ENCODE measurements at places on chromosomes 16 and 17.

DNA sequence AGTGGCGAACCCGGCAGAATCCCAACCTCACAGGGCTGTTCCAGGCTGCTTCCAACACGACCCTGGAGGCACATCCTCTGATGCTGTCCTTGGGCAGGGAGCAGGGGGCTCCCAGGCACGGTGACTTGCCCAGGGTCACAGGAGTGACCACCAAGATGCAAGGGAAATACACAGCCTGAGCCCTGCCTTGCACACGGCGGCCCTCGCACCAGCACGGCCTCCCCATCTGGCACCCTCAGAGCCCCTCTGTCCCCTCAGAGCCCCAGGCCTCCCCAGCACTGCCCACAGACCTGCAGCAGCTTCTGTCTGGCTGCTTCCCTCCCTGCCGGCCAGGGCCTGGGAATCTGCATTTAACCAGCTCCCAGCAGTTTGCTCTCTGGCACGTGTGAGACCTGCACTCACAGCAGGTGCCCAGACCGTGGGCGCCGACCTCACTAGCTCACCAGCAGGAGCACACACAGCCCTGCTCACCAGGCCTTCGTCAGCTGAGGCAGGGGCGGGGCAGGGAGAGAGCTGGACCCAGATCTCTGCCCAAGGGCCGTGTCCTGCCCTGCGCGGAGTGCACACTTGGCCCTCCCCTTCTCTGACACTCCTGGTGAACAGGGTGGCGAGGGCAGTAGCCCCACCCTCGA lies 29.7 kb upstream of the ZC3H18 start:
- DNase-seq, result no peak

DNA sequence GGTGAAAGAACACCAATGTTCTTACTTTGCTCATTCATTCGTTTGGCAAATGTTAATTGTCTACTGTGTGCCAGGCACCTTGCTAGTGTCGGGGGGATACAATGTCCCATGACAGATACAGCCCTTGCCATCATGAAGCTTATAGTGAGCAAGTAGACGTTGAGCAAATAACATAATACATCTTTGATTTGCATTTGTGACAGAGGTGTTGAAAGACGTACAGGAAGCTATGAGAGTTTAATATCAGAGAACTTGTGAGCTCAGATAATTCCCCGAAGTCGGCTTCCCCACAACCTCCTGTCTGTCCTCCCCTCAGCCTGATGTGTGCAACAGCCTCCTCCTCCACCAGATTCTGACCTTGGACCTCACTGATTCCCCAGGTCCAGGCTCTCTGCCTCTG lies 138.0 kb upstream of the SDK2 start:
- no peak for DNase-seq

DNA sequence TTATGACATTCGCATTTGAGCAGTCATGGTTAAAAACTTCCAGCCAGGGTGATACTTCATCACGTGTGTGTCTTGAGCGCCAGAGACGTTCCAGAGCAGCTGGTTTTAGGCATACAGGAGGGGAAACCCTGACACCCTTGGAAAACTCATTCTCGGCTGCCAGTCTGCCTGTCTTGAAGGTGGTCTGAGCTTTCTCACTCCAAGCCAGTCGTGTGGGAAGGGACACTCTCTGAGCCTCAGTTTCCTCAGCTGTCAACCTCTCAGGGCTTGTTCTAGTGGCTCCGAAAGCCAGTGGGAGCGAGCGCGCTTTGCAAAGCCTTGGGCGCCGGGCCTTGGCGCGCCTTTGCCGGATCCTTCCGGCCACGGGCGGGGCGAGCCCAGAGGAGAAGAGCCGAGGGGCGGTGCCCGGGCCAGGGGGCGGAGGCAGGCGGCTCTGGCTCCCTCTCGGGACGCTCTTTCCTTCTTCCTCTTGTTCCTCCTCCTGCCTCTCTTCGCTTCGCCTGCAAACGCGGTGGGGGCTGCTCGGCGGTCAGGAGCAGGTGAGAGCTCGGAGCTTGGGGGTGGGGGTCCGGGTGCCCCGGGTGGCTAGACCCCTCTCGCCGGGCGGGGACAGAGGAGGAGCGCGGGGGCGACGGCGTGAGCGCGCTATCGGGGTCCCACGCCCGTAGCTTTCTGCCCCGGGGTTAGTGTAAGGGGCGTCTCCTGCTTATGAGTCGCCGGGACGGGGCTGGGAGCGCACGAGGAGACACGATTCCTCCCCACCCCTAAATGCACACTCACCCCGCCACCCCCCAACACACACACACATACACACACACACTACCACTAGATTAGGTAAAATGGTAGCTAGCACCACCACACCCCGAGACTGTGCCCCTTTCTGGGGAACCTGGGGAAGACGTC lies at the start of gene LDAF1:
LDAF1 (plus strand) TSS at position 467 of the 903 bp plus-strand sequence. CDS start 2,509 bp downstream, outside the sequence.
- peak; percentile 72 for DNase-seq

GRCh38 chr17:68318103-68318991 lies 27.1 kb downstream of the ARSG start:
- peak; percentile 9 for DNase-seq

GRCh38 chr17:66468241-66469087 lies 166.1 kb downstream of the PRKCA start:
- DNase-seq, result no peak

GRCh38 chr17:14212401-14212800 lies 24.3 kb downstream of the CDRT15 start:
- DNase-seq, result no peak

DNA sequence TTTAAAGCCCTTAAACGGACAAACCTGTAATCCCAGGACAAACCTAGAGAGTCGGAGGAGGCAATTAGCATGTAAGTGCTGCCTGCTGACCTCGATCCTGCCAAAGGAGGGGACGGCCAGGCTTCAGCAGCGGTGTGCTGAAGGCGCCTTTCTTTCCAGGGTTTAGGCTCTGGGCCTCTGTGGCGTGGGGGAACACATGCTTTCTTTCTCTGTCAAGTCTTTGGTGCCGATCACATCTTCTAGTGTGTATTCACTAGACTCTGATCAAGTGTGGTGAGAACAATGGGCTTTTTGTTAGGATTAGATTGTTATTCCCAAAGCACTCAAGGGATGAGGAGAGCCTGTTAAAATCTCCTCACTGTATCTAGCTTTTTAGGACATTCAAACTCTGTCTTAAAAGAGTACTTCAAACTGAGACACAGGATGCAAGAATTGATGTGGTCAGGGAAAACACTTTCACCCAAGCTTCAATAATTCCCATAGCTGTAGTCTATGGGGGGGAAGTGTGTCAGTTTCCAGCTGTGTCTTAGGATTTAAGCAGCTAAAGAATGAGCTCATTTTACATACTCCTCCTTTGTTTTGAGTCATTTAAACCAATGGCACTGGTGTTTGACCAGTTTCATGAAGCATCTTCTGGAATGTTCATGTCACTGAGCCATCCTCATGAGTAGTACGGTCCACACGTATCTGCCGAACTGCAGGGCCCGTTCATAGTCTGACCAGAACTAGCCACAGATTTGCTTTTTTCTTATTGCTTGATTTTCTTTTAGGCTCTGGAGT lies 51.2 kb downstream of the RPA1 start:
- no peak for DNase-seq

DNA sequence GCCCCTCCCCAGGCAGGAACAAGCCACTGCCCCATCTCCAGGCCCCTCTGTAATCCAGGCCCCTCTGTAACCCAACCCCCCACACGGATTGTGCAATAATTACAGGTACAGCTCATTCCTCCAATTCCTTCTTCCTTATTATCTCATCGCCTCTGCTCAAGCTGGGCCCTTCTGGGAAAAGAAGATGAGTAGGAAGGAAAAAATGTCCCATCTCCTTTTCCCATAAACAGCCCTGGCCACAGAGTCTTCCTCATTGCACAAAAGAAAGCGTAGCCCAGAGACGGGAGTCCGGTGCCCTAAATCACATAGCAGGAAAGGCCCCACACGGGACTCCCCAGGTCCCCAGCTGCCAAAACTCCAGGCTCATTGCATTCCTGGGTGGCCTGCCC lies 3.6 kb upstream of the LITAFD start:
- no peak for DNase-seq

DNA sequence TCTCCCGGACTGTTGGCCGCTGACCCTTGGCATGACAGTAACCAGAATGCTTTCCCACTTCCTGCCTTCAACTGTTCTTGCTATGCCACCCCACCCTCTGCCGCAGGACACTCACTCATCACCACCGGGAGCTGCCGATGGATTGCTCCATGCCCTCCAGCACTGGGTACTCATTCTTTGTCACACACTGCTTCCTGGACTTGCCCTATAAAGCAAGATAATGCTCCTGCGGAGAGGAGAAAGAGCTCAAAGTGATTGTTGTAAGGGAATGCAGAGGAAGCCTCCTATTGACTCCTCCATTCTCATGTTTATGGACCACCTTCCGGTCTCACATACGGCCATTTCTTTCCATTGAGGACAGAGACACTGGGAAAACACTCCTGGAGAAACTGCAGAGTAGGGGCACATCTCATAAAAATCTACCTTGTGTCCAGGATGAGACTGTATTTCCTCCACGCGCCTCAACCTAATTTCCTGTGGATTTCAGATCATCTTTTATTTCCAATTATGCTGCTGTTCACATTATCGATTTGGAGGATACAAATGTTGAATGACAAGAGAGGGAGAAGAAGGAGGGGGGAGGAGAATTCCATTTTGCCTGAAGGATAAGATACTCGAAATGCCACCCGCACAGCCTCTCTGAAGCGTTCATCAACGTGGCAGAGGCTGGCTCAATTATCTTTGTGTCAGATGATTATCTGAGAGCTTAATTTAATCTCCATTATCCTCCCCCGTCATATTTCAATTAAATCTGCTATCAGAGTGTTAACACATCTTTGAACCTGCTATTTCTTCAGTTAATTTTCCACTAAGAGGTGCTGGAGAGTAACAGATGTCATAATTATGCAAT lies 486.1 kb upstream of the SALL1 start:
- DNase-seq, result no peak

DNA sequence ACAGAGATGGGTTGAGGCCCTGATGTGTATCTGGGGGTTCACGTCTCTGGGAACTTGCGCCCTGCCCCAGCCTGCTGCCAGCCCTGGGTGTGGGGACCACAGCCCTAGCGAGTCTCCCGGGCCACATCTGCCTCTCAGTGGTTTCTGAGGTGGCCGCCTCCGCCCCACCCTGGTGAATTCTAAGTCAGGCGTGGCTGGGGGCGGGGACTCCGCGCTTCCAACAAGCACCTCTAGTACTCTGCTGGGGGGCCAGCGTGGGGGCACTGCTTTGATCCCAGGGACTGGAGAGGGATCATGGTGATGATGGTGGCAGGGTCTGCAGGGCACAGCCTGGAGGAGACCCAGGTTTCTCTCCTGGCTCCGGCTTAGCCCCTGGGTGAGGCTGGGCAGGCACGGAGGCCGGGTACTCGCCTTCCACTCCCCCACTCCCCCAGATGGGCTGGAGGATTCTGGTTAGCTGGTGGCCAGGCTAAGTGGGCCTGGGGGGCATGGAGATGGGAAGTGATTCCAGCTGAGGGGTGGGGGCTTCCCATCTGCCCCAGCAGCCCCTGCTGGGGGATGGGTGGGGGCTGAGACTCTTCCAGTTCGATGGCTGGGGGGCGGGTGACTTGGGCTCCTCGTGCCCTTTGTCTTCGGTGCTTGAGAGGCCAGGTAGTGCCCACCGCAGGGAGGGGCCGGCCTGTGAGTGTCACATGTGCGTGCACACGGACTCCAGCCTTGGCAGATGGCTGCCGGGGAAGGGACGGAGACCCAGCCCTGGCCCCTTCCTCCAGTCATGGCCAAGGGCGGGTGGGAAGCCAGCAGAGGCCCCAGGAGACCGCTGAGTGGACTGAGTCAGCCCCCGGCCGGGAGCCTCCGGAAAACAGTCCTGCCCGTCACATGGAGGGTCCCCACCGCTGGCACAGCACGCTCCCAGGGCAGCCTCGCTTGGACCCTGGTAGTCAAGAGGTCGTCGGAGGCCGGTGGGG lies 3.9 kb downstream of the GLIS2 start:
- no peak for DNase-seq

GRCh38 chr16:22284637-22285036 lies 12.6 kb upstream of the POLR3E start:
- DNase-seq, result no peak

DNA sequence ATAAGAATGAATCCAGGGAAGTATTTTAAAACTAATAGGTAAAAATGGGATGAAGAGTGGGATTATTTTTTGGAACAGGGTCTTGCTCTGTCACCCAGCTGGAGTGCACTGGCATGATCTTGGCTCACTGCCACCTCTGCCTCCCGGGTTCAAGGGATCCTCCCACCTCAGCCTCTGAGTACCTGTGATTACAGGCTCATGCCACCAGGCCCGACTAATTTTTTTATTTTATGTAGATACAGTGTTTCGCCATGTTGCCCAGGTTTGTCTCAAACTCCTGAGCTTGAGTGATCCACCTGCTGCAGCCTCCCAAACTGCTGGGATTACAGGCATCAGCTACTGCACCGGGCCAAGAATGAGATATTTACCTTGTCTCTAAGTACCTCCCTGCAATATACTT lies 22.1 kb downstream of the NSMCE1 start:
- DNase-seq, result no peak

DNA sequence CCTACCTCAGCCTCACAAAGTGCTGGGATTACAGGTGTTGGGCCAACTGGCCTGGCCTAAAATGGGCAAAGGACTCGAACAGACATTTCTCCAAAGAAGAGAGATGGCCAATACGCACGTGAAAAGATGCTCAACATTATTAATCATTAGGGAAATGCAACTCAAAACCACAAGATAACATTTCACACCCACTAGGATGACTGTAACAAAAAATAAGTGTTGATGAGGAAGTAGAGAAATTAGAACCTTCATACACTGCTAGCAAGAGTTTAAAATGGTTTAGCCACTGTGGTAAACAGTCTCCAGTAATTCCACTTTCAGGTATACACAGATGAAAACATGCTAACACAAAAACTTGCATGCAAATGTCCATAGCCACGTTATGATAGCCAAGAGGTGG lies 5.7 kb downstream of the TMED6 start:
- no peak for DNase-seq

- no peak for DNase-seq
Measured at GRCh38 chr16:60684002-60684401, 1352.2 kb downstream of the CDH8 start.

All from NCI-H345 (cell line).